ENCODE measurements at places on chromosomes 3 and 15.

- no peak overlapping the region for H3K4me3 ChIP-seq
- no peaks in the 10 kb centered on the region for H3K36me3 ChIP-seq
- no peaks in the 10 kb centered on the region for H3K27me3 ChIP-seq
- no peak for DNase-seq
- no peak overlapping the region for H3K27ac ChIP-seq
- H3K4me1 ChIP-seq: no peaks in the 10 kb centered on the region
Observed at GRCh38 chr15:80496096-80496495, 91.9 kb downstream of the ARNT2 start.

DNA sequence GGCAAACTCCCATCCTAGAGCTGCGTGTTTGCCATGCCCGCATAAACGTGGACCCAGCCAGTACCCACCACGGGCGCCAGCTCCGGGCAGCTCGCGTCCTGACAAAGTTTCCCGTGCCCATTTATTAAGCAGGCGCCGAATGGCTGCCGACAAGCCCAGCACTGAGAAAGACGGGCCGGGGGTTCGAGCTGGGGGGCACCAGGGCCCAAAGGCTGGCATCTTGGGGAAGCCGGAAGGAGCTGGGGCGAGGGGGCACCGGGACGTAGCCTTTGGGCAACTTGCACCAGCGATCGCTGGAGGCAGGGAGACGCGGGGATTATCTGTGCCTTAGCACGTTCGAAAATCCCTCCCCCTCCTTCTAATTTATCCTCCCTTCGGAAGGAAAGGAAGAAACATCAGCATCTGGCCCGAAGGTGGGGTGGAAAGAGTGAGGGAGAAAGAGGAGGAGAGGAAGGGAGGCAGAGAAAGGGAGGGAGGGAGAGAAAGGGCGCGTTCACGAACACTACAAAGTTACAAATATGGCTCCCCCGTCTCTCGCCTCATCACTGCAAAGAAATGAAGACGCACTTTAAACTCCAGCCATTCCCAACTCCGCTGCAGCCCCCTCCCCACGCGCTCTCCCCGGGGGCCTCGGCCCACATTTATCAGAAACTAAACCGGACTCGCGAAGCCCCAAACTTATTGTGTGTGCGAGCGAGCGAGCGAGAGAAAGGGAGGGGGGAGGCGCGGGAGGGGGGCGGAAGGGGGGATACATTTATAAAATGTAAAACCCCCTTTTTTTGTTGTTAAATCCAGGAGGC is 1.0 kb downstream of the ANP32A start:
- peaks cover 27% of the 10 kb centered on the region for H3K4me1 ChIP-seq
- H3K36me3 ChIP-seq: no peaks in the 10 kb centered on the region
- DNase-seq: no peak
- peak overlapping the region; percentile 89 for H3K4me3 ChIP-seq

- H3K27ac ChIP-seq: no peak overlapping the region
- DNase-seq: no peak
- no peaks in the 10 kb centered on the region for H3K27me3 ChIP-seq
- no peaks in the 10 kb centered on the region for H3K4me1 ChIP-seq
Observed at GRCh38 chr15:34725556-34725955, 29.2 kb downstream of the GJD2 start.

- H3K4me1 ChIP-seq: no peaks in the 10 kb centered on the region
- no peaks in the 10 kb centered on the region for H3K36me3 ChIP-seq
- H3K4me3 ChIP-seq: no peak overlapping the region
- no peak overlapping the region for H3K27ac ChIP-seq
- no peak for DNase-seq
- H3K27me3 ChIP-seq: no peaks in the 10 kb centered on the region
Observed at GRCh38 chr3:156488767-156489166, 66.2 kb downstream of the SSR3 start.

GRCh38 chr3:102444101-102444500 is 9.3 kb downstream of the ZPLD1 start:
- DNase-seq: no peak
- no peak overlapping the region for H3K27ac ChIP-seq
- no peaks in the 10 kb centered on the region for H3K27me3 ChIP-seq
- no peak overlapping the region for H3K4me3 ChIP-seq
- H3K36me3 ChIP-seq: no peaks in the 10 kb centered on the region
- H3K4me1 ChIP-seq: no peaks in the 10 kb centered on the region

- H3K4me1 ChIP-seq: peaks cover 63% of the 10 kb centered on the region
- H3K27me3 ChIP-seq: no peaks in the 10 kb centered on the region
- peak overlapping the region; percentile 76 for H3K27ac ChIP-seq
- peak overlapping the region; percentile 80 for H3K4me3 ChIP-seq
- no peaks in the 10 kb centered on the region for H3K36me3 ChIP-seq
- DNase-seq: no peak
Observed at GRCh38 chr15:101250341-101250831, 1.5 kb downstream of the CHSY1 start.

- DNase-seq: no peak
- H3K4me3 ChIP-seq: no peak overlapping the region
- H3K27ac ChIP-seq: no peak overlapping the region
- H3K27me3 ChIP-seq: no peaks in the 10 kb centered on the region
- H3K36me3 ChIP-seq: no peaks in the 10 kb centered on the region
Observed at GRCh38 chr3:23085261-23085660, 117.9 kb upstream of the UBE2E2 start.

- no peak for DNase-seq
- H3K4me1 ChIP-seq: peaks cover 12% of the 10 kb centered on the region
- peaks cover 14% of the 10 kb centered on the region for H3K27me3 ChIP-seq
- peak overlapping the region; percentile 56 for H3K4me3 ChIP-seq
Observed at GRCh38 chr15:50182219-50183013, 420 bp downstream of the SLC27A2 start.

DNA sequence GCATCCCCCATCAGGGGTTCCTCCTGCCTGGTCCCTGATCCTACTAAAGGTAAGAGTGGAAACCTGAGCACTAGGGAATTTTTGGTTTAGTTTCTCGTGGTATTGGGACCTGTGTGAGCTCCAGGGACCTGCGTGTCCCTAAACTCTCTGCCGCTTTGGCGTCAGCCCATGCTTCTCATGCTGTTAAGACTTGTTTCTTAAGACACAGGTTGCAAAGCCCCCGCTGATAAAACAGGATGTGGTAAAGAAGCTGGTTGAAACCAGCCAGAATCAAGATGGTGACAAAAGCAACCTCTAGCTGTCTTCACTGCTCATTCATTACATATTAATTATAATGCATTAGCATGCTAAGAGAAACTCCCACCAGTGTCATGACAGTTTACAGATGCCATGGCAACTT is 64.6 kb downstream of the LYZL4 start:
- H3K27ac ChIP-seq: no peak overlapping the region
- H3K27me3 ChIP-seq: no peaks in the 10 kb centered on the region
- DNase-seq: no peak
- no peaks in the 10 kb centered on the region for H3K36me3 ChIP-seq
- H3K4me1 ChIP-seq: no peaks in the 10 kb centered on the region

- no peak overlapping the region for H3K27ac ChIP-seq
- H3K4me1 ChIP-seq: no peaks in the 10 kb centered on the region
- H3K36me3 ChIP-seq: no peaks in the 10 kb centered on the region
Observed at GRCh38 chr3:159548675-159549335, 439.8 kb upstream of the IL12A start.

GRCh38 chr15:66873856-66874255 is 171.8 kb downstream of the SMAD6 start:
- H3K4me1 ChIP-seq: no peaks in the 10 kb centered on the region
- DNase-seq: no peak
- H3K36me3 ChIP-seq: no peaks in the 10 kb centered on the region
- H3K4me3 ChIP-seq: no peak overlapping the region
- no peak overlapping the region for H3K27ac ChIP-seq

DNA sequence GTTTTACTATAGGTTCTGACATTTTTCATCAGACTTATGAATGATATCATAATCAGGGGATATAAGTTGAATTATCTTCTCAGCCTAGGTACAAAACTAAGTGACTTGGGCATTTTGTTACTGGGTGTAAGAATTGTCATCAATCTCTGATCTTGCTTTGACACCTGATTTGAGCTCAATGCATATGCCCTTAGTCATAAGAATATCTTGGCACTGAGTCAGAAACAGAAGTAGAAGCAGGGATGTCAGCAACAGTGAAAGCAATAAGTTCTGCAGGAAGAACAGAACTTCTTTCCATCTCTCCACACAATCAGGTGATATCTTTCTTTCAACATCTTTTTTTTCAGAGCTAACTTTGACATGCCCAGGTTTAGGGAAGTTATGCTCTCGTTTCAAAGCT is 14.6 kb downstream of the SLITRK3 start:
- no peaks in the 10 kb centered on the region for H3K27me3 ChIP-seq
- no peaks in the 10 kb centered on the region for H3K4me1 ChIP-seq
- no peaks in the 10 kb centered on the region for H3K36me3 ChIP-seq
- H3K27ac ChIP-seq: no peak overlapping the region
- no peak overlapping the region for H3K4me3 ChIP-seq

GRCh38 chr15:99718421-99718820 is 14.8 kb downstream of the LYSMD4 start:
- peaks cover 18% of the 10 kb centered on the region for H3K36me3 ChIP-seq
- no peak overlapping the region for H3K27ac ChIP-seq
- H3K4me3 ChIP-seq: no peak overlapping the region
- DNase-seq: no peak
- no peaks in the 10 kb centered on the region for H3K4me1 ChIP-seq

- H3K27ac ChIP-seq: no peak overlapping the region
- no peak for DNase-seq
- no peak overlapping the region for H3K4me3 ChIP-seq
- H3K36me3 ChIP-seq: no peaks in the 10 kb centered on the region
- no peaks in the 10 kb centered on the region for H3K4me1 ChIP-seq
- no peaks in the 10 kb centered on the region for H3K27me3 ChIP-seq
Observed at GRCh38 chr15:89756897-89757296, 5.8 kb upstream of the MESP1 start.

DNA sequence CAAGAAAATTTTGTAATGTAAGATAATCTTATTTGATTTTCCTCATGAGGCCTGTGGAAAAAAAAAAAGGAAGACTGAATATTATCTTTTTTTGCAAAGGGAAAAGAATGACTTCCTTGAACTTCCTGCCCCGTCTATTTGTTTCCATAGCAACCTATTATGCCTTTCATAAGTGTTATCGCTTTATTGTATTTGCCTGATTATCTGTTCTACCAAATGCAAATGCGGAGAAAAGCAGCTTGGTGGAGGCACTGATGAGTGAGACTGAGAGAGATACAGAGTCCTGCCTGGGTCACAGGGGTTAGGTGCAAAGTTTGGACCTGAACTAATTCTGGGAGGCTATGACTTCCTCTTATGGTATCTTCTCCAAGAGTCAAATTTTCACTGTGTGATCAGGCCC is 334.0 kb upstream of the KCNMB2 start:
- DNase-seq: no peak
- peaks cover 18% of the 10 kb centered on the region for H3K4me1 ChIP-seq
- no peak overlapping the region for H3K27ac ChIP-seq
- no peak overlapping the region for H3K4me3 ChIP-seq
- H3K27me3 ChIP-seq: no peaks in the 10 kb centered on the region

DNA sequence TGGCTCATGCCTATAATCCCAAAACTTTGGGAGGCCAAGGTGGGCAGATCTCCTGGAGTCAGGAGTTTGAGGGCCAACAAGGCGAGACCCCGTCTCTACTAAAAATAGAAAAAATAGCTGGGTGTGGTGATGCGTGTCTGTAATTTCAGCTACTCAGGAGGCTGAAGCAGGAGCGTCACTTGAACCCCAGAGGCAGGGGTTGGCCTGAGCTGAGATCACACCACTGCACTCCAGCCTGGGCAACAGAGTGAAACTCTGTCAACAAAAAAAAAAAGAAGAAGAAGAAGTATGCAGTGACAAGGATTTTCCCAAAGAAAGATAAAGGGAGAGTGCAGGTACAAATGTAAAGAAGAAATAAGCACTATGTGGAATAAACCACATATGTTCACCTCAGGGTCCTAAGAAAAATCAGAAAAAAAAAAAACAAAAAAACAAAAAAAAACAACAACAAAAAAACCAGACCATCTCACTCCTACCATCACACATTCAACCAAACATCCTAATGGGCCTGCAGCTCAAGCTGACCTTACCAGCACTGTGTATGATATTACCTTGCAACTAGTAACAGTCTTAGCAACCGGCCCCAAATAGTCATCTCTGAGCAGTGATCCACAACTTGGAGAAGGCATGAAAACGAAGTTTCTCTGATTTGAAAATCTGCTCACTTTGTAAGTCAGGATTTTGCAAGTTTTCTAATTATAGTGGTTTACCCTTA is 296.7 kb upstream of the PROK2 start:
- no peak overlapping the region for H3K4me3 ChIP-seq
- H3K4me1 ChIP-seq: peaks cover 7% of the 10 kb centered on the region
- no peaks in the 10 kb centered on the region for H3K27me3 ChIP-seq
- no peaks in the 10 kb centered on the region for H3K36me3 ChIP-seq
- DNase-seq: no peak

- no peaks in the 10 kb centered on the region for H3K27me3 ChIP-seq
- peak; percentile 32 for DNase-seq
- H3K36me3 ChIP-seq: no peaks in the 10 kb centered on the region
- H3K4me1 ChIP-seq: peaks cover 10% of the 10 kb centered on the region
Observed at GRCh38 chr15:39543651-39544050, 37.2 kb upstream of the THBS1 start.

DNA sequence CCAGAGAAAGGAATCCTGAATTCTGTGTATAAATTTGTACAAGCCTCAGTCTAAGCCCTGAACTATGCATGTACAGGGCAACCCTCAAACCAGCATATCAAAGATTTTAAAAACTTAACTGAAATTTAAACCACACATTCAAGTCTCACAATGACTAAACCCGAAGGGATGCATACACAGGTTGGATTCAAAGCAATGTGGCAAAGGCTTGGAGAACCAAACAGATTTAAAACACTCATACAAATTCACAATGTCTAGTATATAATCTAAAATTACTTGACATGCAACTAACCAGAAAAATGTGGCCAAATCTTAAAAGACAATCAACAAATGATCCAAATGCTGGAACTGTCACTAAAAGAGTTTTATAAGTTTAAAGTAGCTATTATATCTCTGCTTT is 36.4 kb downstream of the CEP152 start:
- H3K4me3 ChIP-seq: no peak overlapping the region
- no peaks in the 10 kb centered on the region for H3K4me1 ChIP-seq
- no peak for DNase-seq
- no peak overlapping the region for H3K27ac ChIP-seq
- no peaks in the 10 kb centered on the region for H3K36me3 ChIP-seq

GRCh38 chr3:64915778-64916177 is 228.0 kb upstream of the ADAMTS9 start:
- peak overlapping the region; percentile 64 for H3K27ac ChIP-seq
- peaks cover 45% of the 10 kb centered on the region for H3K4me1 ChIP-seq
- no peaks in the 10 kb centered on the region for H3K36me3 ChIP-seq
- H3K27me3 ChIP-seq: no peaks in the 10 kb centered on the region

DNA sequence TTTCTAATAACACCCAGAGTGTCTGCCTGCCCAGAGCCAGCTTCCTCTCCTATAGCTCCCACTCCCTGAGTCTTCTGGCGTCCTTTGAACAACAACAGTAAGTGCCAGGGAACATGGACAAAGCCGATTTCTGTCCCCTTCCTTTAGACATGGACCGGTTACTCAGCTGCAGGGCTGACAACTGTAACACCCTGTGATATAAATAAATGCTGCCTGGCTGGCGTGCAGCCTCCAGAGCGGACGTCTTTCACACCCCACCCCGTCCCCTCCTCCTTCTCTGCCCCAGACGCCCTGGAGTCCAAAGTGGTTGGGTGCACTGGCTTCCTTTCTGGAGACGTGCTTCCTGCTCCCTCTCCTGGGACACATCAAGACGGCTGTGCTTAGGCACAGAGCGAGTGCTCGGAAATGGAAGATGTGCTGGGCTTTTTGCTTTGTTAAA is 281.9 kb upstream of the LRRFIP2 start:
- H3K27me3 ChIP-seq: no peaks in the 10 kb centered on the region
- peak; percentile 92 for DNase-seq
- peak overlapping the region; percentile 73 for H3K27ac ChIP-seq
- no peaks in the 10 kb centered on the region for H3K36me3 ChIP-seq
- no peaks in the 10 kb centered on the region for H3K4me1 ChIP-seq

GRCh38 chr3:176633511-176633910 is 563.8 kb downstream of the TBL1XR1 start:
- H3K36me3 ChIP-seq: no peaks in the 10 kb centered on the region
- no peak overlapping the region for H3K27ac ChIP-seq
- no peaks in the 10 kb centered on the region for H3K4me1 ChIP-seq
- DNase-seq: no peak
- no peak overlapping the region for H3K4me3 ChIP-seq

Measured in right atrium auricular region (tissue), 2 donors.